Activated naive CD4-positive, alpha-beta T cell treated with anti-CD3 and anti-CD28 coated beads, Interleukin-2, amount 10 ng/mL, durations not matched to agents 7 days and 5 days (primary cell): ENCODE measurements at places on chromosomes 5 and 9.
A peak's percentile ranks its signal among the peaks of the same experiment; 100 is the strongest.

- DNase-seq: no peak
These were observed 223.5 kb downstream of the TMEM161B start for GRCh38 chr5:88045165-88045564.

- DNase-seq: no peak
These were observed 258.9 kb upstream of the TLE4 start for GRCh38 chr9:79312686-79313421.

DNA sequence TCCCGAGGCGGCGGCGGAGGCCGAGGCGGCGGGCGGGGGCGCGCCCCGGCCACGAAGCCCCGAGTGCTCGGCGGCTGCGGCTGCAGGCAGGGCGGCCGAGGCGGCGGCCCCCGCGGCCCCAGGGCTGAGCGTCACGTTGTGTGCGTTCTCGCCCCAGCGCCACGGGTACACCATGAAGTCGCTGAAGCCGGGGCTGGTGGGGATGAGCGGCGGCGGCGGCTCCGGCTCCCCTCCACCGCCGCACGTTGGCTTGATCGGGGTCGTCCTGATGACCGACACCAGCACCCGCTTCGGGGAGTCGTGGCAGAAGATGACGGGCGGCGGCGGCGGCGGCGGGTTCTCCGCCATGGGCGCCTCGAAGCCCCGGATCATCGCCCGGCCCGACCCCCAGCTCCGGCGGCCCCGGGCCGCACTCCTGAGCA is 498 bp downstream of the ZNF367 start:
- DNase-seq: no peak

- DNase-seq: peak; percentile 47
These were observed 637 bp upstream of the SMC5 start for GRCh38 chr9:70257991-70258691.

DNA sequence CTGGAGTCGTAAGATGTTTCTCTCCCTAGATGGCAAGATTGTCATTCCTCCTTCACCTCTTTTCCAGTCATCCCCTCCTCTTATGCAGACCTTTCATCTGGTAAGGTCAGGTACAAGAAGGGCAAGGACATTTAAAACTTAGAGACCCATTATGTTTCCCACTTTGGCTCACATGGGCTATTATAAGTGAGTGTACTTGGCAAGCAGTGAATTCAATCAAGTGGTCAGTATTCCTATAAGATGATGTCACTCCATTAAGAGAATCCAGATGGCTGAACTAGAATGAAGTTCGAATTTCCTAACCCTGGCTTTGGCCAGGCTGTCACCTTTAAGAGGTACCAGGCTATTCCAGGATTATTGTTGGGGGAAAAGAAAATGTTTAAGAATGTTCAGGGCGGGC is 32.2 kb downstream of the ZNF131 start:
- DNase-seq: no peak

- DNase-seq: no peak
These were observed 44.9 kb downstream of the PLEKHG4B start for GRCh38 chr5:136901-137300.

DNA sequence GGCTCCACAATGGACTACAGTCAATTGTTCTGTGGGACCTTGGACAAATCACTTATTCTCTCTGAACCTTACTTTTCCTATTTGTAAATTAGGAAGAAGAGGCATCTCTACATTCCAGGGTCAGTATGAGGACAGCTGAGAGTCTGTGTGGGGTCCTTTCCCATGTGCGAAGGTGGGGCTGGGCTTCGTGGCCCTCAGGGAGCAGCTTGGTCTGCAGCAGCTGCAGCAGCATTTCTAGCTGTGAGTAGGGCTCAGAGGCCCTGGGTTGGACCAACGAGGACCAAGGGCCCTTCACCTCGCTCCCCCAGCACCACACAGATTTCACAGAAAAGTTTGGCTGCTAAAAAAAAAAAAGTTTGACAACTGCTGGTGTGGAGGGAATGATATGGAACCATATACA is 9.4 kb upstream of the DDX41 start:
- no peak for DNase-seq

GRCh38 chr5:141904551-141904950 is 19.1 kb upstream of the DELE1 start:
- DNase-seq: no peak

GRCh38 chr9:70954126-70954525 is 167.3 kb downstream of the TRPM3 start:
- DNase-seq: no peak

GRCh38 chr9:117000196-117000723 is 313.2 kb downstream of the TRIM32 start:
- DNase-seq: no peak

- no peak for DNase-seq
These were observed 24.4 kb downstream of the FBLL1 start for GRCh38 chr5:168553377-168554130.

GRCh38 chr9:16272776-16273175 is 597.7 kb downstream of the BNC2 start:
- DNase-seq: no peak

- DNase-seq: no peak
These were observed 99.1 kb downstream of the BNC2 start for GRCh38 chr9:16771356-16771755.

- no peak for DNase-seq
These were observed 192.6 kb upstream of the PPP1R26 start for GRCh38 chr9:135286961-135287360.

DNA sequence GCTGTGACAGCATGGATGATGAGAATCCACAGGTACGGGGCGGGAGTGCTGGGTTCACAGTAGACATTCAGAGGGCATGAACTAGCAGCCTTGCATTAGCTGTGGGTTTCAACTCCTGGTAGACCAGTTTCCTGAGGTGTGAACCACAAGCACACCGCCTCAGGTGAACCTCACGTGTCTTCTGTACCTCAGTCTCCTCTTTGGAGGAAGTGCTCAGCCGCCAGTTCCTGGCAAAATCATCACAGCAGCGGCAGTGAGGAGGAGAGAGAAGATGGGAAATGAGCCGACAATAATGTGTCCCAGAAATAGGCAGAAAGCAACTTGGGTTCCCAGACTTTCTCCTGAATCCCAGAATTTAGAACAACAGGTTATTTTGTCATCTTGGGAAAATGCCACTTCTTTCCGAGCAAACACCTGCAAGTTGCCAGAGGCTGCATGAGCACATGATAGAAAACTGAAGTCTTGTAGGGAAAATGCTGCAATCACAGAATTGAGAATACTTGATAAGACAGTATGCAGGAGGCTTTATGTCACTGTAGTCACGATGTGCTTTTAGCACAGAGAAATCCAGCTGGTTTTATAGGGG is 258.5 kb downstream of the AOPEP start:
- DNase-seq: peak; percentile 33
